SK-MEL-5 (cell line): ENCODE measurements at places on chromosomes 1 and 21. TPM values are rescaled to one million over a fixed set of nuclear protein-coding genes. Genes with fewer than 3 reads are reported as not detected.

DNA sequence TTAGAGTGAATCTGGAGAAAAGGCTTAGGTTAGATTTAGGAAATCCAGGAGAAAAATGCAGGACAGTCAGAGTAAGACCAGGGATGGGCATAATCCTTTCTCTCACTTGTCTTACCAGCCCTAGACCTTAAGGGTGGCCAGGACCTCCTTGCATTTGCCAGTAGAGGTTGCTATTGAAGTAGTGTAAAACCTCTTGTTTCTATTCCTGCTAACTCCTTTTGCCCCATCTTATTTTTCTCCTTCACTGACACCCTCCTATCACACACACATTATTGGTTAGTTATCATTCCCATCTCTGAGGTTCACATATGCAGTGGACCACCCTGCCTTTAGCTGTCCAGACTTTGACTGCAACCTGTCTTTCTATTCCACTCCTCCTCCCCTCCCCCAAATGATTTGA lies 75.0 kb upstream of the MACF1 start:
- peak; percentile 70 for DNase-seq

Gene DENND2C
- 0.74 and 1.1 TPM in 2 replicates for total RNA-seq

Gene TAS1R1
- not detected in 2 replicates for total RNA-seq

Gene EXOC8
- 11.5 and 13.1 TPM in 2 replicates for total RNA-seq

Gene EDN2
- total RNA-seq = not detected in 2 replicates

GRCh38 chr1:40162753-40163441 lies 1.7 kb downstream of the RLF start:
- no peak for DNase-seq

DNA sequence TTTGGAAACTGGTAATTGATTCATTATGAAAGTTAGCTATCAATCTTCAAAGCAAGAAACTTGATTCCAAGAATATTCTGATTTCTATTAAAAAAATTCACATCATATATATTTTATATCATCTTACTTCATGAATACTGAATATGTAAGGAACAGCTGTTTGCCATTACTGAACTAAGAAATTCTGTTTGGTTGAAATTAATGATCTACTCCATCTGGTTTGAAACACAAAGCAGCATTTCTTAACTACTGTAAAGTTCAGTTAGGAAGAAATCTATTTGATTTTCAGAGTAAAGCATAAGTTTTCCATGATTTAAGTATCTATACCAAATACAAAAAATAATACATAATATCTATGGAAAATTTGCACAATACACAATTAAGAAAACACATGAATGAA lies 66.0 kb upstream of the SCYL3 start:
- no peak for DNase-seq

Gene TMPRSS15
- total RNA-seq = 0.11 and 0.58 TPM in 2 replicates

DNA sequence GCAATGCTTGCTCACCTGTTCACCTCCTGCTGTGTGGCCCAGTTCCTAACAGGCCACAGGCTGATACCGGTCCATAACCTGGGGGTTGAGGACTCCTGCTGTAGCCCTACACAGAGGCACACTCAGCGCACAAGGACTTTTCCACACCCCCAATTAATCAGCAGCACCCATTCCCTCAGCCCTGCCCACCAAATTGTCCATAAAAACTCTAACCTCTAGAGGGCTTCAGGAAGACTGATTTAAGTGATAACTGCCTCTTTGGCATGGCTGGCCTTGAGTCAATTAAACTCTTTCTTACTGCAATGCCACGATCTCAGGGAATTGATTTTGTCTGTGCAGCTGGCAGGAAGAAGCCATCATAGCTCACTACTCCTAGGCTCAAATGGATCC lies 71.3 kb upstream of the MUTYH start:
- peak; percentile 65 for DNase-seq

DNA sequence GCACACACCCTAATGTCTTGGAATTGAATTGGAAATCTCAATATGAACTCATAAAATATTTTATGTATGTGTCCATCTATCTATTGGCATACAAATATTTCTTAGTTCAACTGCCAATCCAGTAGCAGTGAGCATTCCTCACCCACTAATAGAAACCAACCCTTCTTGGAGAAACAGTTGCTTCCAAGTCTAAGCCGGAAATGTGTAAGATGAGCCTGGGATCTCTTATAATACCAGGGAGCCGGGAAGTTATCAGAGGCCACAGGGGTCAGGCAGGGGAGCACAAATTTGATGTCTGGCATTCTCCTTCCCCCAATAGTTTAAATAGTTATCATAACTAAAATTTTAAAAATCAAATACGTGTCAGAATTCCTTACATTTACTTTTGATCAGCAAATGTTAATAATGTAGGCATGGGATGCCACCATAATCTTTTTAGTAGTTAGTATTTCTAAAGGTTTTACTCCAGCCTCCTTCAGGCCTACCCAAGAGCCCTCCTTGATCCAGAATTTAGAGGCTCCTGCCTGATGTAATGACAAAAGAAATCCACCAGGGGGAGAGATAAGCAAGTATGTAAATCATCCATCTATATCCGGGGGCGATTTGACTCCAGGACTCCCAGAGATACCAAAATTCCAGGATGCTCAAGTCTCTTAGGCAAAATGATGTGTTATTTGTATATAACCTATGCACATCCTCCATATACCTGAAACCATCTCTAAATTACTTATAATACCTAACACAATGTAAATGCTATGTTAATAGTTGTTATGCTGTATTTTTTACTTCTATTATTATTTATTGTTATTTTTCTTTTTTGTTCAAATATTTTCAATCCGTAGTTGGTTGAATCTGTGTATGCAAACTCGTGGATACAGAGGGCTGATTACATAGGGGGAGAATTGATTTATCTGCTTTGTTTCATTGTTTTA lies 218.7 kb upstream of the COA6 start:
- DNase-seq = peak; percentile 86

Gene CATSPERE
- 0.13 and 0.18 TPM in 2 replicates for total RNA-seq

- peak; percentile 98 for DNase-seq
Measured at GRCh38 chr1:166170726-166171125, 3.9 kb upstream of the FAM78B start.

DNA sequence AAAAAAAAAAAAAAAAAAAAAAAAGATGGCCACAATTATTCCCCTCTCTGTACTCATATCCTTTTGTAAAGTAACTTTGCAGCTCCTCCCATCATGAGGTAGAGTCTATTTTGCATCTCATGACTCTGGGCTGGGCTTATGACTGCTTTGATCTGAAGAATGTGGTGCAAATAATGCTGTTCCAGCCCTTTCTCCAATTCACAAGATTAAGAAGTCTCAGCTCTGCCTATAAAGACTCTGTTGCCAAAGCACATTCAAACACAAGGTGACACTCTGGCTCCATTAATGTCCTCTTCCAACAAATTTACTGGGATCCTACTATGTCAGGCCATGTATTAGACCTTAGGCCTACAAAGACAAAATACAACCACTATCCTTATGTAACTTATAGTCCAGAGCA lies 64.8 kb upstream of the PTCH2 start:
- DNase-seq = peak; percentile 10

DNA sequence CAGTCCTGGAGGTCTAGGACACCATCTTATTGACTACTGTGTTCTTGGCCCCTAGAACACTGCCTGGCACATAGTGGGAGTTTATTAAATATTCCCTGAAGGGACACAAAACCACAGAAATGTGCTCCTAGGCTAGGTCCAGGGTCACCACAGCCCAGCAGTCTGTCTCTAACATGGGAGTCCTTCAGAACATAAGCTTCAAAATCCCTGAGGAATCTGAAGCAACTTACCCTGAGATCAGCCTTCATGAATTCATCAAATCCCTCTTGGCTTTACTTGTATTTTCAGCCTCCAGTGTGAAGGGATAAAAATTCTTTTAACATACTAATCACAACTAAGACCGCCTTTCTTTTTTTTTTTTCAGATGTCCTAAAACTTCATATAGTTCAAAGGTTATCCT lies 32.7 kb upstream of the BCAR3 start:
- DNase-seq = no peak

Gene CRABP2
- total RNA-seq = 0.29 TPM in 1 of 2 replicates, not detected in the other

Gene SH3BP5L
- total RNA-seq = 14.9 and 15.2 TPM in 2 replicates

DNA sequence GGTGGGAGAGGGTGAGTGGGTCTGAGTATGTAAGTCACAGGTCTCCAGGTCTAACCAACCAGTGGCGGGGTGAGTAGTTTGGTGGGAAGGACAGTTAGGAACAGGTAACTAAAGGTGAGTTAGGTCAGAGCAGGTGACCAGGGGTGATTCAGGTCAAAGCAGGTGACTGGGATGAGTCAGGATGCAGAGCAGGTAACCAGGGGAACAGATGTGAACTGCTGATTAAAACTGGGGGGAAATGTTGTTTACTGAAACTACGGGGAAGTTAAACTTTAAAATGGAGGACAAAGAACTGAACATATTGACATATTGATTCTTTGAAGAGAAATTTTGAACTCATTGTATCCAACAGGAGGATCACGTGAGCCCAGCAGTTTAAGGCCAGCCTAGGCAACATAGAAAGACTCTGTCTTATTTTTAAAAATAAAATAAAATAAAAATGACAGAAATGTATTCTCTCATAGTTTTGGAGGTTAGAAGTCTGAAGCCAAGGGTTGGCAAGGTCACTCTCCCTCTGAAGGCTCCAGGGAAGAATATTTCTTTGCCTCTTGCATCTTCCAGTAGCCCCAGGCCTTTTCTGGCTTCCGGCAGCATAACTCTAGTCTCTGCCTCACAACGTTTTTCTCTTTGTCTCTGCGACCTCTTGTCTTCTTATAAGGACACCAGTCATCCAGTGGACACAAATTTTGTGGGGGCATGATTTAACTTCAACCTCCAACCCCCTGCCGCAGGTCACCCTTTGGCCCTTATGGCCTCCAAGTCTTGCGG lies 64.3 kb upstream of the TINAGL1 start:
- no peak for DNase-seq

Gene PALMD
- 0.11 and 0.40 TPM in 2 replicates for total RNA-seq

DNA sequence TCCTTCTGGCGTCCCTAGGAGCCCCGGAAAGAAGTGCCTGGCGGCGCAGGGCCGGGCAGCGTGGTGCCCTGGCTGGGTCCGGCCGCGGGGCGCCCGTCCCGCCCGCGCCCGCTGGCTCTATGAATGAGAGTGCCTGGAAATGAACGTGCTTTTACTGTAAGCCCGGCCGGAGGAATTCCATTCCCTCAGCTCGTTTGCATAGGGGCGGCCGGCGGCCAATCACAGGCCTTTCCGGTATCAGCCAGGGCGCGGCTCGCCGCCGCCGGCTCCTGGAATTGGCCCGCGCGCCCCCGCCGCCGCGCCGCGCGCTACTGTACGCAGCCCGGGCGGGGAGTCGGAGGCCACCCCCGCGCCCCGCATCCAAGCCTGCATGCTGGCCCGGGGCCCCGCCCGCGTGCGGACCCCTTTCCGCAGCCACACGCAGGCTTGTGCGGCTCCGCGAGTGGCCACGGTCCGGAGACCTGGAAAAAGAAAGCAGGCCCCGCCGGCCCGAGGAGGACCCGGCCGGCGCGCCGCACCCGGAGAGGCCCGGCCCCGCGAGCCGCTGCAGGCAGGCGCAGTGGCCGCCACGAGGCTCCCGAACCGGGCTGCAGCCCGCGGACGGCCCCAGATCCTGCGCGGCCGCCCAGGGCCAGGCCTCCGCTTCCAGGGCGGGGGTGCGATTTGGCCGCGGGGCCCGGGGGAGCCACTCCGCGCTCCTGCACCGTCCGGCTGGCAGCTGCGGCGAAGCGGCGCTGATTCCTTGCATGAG lies 160.4 kb downstream of the RUNX1 start:
- peak; percentile 92 for DNase-seq
